ENCODE measurements at places on chromosomes 16 and 17.

- DNase-seq = peak; percentile 77
Measured at GRCh38 chr17:50507871-50508572, at the start of gene MYCBPAP. Gene MYCBPAP (plus strand): TSS chr17:50508439. CDS start chr17:50508675, 236 bp downstream.

DNA sequence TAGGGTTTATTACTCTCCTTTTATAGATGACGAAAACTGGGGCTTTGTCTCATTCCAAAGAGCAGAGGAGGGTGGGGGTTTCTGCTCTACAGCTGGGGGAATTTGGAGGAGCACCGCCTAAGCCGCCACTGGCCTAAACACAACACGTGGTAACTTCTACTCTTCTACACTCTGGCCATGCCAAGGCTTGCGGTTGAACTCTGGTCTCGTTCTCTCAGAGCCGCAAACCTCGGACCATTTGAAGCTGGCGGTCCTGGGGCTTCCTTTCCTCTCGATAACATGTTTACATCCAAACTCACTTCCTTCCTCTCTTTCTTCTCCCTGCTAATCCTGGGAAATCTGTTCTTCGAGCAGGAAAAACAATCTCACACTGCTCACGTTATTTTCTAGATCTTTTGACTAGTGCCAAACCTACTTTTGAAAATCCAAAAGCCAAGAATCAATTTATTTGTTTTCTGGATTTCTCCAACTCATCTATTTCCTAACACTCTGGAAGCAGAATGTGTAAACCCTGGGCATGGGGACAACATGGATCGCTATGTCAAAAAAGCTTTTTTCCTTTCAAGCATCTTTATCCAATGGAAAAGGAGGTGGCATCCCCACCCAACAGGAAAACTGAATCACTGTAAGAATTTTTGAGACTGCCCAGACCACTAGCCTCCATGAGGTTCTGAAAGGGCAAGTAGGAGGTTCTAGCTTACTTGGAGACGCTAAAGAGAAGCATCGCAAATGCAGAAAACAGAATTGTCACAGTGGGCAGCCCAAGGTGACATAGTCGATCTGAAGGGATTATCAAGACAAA is 13.6 kb upstream of the EEF2K start:
- DNase-seq = peak; percentile 94

DNA sequence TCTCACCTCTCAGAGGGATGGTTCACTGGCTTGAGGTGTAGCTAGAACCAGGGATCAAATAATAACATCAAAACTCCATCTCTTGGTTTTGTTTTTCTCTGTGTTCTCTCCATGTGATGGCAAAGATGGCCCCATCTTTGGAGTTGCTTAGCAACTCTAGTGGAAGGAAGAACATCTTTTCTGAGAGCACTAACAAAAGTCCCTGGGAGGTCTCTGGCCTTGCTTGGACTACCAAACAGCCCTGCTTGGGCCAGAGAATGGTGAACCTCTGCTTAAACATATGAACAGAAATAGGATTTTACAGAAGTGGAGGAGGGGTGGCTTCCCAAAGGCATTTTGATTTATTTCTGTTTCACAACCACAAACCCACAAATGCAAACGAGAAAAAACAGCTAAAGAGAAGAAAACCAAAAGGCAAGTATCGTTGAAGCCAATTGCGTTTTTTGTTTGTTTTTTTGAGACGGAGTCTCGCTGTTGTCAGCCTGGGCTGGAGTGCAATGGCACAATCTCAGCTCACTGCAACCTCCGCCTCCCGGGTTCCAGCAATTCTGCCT is 13.2 kb downstream of the GABARAPL2 start:
- no peak for DNase-seq

- DNase-seq = peak; percentile 99
Measured at GRCh38 chr16:53130159-53131049, 75.6 kb downstream of the CHD9 start.

- DNase-seq = no peak
Measured at GRCh38 chr17:2876467-2876866, 80.2 kb downstream of the RAP1GAP2 start.

DNA sequence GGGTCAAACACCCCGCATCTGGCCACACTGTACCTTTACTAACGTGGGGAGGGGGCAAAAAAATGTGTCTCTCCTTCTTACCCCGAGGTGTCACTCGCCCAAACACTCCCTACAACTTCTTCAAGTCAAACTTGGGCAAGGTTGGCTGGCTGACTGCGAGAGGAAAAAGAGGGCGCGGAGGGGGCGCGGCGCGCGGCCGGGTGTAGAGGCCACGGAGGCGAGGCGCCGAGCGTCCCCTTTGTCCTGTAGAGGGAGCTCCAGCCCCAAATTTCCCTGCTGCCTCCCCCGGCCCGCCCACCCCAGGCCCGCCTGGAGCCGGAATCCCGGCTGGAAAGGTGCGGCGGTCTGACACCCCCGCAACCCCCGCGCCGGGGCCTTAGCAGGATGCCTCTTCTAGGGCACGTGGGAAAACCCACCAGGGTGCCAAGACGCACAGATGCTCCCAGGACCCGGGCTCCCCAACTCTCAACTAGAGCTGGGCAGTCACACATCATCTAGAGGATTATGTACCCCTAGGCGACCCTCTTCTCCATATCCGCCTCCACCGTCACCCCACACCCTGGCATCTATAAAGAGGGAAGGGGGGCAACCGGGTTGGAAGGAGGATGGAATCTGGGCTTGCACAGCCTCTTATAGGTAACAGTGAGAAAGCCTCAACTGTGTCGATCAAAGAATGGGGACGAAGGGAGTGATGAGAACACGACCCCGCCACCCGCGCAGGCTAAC is 4.2 kb downstream of the IRX3 start:
- DNase-seq = peak; percentile 57

DNA sequence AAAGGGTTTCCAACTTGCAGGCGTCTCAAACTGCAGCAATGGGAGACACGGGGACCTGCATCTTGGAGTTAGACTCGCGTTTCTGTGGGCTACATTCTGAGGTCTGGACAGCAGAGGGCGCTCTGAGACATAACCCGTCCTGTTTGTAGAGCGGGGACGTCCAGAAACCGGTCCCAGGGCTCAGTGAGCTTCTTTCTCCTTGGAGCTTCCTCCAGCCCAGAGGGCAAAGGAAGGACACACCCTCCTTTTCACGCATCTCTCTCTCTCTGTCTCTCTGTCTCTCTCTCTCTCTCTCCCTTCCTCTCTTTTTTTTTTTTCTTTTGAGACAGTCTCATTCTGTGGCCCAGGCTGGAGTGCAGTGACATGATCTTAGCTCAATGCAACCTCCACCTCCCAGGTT is 19.8 kb downstream of the COX4I1 start:
- peak; percentile 91 for DNase-seq

GRCh38 chr17:58626905-58627304 is 64.9 kb downstream of the TEX14 start:
- DNase-seq = peak; percentile 74

DNA sequence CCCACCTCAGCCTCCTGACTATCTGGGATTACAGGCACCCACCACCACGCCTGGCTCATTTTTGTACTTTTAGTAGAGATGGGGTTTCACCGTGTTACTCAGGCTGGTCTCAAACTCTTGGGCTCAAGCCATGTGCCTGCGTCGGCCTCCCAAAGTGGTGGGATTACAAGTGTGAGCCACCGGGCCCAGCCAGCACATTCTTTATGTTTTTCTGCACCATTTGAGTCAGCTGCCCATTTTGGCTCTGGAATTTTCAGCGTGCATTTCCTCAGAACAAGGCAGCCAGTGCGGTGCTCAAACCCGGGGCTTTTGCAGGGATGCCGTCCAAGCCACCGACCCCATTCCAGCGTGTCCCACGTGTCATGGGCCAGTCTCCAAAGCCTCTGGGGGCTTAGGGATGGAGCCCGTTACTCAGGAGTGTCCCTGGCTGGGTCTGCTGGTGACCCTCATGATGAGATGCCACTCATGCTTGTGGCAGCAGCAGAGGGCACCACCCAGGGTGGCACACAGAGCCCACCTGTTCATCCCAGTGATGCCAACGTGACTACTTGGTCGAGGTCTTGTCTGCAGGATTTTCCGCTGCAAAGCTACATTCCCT is 3.7 kb upstream of the RAB40C start:
- no peak for DNase-seq

DNA sequence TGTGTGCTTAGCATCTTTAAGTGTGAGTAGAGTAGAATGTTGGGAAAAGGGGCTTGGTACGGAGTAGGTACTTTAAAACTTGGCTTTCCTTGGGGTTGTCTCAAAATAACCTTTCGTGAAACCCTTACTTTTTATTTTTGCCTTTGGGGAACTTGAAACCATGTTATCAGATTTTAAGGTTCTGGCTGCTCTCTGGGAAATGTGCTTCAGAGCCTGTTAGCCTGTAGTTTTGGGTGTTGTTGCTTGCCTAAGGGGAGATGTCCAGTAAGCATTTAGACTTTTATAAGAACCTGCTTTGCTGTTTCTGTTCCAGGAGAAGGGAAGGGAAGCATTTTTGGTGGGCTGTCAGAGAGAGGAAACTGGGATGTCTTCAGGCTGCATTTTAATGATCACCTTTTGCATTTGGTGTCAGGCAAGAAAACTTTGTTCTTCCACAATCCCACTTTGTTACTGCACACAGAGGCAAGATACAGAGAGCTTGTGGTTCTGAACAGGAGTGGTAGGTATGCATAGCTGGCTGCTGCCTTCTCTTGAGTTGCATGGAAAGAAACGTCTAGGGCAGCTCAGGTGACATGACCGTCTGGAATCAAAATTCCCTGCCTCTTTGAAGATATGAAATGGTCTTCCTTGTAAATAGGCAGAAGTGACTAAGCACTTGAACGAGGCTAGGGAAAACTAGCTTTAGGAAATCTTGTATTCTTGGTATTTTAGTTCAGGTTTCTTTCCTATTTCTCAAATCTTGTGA is 1.7 kb downstream of the RABEP1 start:
- no peak for DNase-seq

DNA sequence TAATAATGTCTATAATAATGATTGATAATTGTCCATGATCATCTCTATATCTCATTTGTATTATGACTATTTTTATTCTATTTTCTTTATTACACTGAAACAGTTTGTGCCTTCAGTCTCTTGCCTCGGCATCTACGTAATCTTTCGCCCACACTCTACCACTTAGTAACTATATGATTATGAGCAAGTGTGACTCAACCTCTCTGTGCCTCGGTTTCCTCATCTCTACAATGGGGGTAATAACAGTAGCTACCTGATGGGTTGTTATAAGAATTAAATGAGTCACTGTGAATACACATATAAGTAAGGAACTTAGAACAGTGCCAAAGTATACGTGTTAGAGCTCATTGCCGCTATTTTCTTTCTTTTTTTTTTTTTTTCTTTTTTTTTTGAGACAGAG is 3.7 kb upstream of the SLC16A11 start:
- no peak for DNase-seq

DNA sequence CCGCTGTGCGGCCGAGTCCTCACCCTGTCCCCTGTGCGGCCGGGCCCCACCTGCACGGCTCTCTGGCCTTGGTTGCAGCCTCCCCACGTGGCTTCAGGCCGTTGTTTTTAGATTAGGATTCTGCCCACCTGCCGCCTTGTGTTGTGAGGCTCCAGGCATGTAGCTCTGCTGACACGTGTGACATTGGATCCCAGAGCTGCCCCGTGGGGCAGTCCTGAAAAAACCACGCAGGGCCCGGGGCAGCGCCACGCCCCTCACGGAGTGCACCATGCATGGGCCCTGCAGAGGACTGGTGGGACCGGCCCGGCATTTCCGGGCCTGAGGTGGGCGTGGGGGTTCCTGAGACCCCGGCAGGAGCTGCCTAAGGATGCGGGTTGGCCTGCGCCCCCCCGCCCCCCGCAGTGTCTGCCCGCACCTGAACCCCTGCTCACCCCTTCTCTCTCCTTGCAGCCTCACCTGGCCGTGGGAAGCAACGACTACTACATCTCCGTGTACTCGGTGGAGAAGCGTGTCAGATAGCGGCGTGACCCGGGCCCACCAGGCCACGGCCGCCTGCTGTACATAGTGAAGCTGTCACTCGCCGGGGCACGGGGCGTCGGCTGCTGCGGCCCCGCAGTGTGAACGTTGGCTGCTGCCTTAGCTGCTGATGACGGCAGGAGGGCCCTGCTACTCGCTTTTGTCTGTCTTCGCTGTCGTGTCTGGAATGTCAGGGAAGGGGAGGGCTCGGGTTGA is 27.7 kb upstream of the CHMP6 start:
- no peak for DNase-seq

GRCh38 chr16:10501016-10501607 is 79.3 kb downstream of the EMP2 start:
- DNase-seq = no peak

DNA sequence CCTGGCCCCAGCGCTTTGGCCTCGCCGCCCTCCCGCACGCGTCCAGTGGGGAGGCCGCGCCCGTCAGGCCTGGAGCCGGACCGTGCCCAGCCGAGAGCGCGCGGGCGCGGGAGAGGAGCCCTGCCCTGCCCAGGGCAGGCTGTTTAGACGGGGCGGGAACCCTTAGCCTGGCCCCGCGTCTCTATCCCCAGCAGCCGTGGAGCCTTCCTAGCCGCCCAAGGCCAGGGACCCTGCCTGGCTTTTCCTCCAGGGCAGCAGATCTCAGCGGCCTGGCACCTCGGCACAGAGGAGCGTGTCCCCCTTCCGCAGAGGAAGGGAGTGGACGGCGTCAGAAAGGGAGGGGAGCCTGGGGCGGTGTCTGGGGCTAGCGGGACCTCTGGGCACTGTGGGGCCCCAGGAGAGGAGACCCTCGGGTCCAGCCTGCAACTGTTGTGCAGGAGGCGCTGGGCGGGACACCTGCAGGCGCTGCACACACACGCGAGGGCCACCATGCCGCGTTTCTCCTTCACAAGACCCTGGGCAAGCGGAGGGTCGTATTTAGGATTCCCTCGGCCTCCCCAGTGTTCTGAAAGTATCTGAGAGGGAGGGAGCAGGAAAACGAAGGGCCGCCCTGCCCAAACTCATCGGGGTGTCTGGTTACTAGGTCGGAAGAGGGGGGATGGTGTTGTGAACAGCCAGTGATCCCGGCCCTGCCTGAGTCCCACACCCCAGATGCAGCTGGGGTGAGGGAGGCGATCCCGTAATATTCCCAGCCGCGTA is 2.3 kb upstream of the NPTX1 start:
- DNase-seq = no peak

GRCh38 chr17:55266958-55267688 is 2.4 kb downstream of the HLF start:
- DNase-seq = no peak

- no peak for DNase-seq
Measured at GRCh38 chr17:35129154-35129972, 7.9 kb downstream of the FNDC8 start.

DNA sequence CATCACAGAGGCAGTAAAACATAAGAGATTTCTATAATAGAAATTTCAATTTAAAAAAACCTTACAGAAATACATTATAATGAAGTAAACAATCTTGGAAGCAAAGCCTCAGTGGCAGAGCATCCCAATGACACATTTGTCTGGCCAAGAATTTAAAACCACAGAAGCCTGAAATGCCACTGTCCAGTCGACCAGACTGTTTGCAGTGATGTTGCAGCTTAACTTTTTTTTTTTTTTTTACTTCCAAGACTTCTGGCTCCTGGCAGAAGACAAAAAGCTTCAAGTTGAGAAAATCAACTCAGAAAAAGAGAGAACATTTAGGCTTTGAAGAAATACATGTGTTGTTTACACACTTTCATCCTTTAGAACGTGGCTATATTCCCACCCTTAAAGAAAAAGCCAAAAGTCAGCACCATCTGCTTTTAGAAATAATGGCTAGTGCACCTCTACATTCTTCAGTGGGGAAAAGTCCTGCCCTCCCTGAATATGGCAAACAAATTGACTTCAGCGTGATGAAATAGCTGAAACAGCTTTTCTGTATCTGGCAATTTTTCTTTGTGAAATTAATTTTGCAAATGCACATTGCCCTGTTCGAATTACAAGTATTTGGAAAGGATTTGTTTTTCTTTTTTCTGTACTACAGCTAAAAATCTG is 205.5 kb upstream of the MON1B start:
- DNase-seq = no peak

- DNase-seq = no peak
Measured at GRCh38 chr16:20971401-20971800, 70.8 kb downstream of the LYRM1 start.
